ENCODE measurements at places on chromosomes 16 and 17. TPM values are rescaled to one million over a fixed set of nuclear protein-coding genes. Genes with fewer than 3 reads are reported as not detected.
A peak's percentile ranks its signal among the peaks of the same experiment; 100 is the strongest.

DNA sequence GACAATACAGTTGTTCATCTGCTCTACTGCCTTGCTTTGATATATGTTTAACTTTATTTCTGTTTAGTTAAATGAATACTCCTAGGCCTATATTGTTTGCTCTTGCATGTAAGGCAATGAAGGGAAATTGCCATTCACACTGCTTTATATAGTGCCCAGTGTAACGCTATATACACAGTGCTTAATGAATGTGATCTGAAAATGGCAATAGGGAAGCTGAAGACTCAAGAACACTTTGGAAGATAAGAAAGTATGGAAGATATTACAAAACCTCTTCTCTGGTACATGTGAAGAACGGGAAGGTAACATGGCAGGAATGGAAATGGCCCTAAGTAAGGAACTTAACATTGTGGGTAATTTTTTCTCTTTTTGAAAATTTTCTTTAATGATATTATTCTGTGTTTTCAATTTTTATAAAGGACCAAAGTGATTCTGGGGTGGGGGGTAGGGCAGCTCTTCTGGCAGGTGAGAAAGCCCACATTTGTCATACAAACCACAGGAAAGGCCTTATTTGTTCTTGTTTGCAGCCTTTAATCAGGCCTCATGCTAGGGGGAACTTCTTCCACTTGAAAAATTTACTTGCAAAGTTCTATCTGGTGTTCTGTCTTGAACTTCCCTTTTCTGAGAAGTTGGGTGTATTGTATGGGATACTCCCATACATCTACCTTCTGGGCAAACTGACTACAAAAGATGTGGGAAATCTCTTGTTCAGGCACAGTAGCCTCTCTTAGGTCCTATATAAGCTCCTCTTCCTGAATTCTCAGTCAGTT, 100.8 kb upstream of the CORO6 start:
- no peak for DNase-seq

DNA sequence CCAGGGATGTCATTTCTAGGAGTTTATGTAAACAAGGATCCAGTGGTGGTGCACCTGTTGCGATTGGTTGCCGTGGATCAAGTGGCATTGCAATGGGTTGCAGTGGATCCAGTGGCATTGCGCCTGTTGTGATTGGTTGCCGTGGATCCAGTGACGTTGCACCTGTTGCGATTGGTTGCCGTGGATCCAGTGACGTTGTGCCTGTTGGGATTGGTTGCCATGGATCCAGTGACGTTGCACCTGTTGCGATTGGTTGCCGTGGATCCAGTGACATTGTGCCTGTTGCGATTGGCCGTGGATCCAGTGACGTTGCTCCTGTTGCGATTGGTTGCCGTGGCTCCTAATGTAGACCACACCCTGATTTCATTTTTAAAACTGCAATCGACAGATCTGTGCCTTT, 56.2 kb upstream of the CRISPLD2 start:
- no peak for DNase-seq

GRCh38 chr16:4679156-4679849, 14.1 kb upstream of the NUDT16L1 start:
- DNase-seq: peak; percentile 57

- no peak for DNase-seq
Observed at GRCh38 chr17:49928837-49929475, 40.0 kb upstream of the DLX4 start.

DNA sequence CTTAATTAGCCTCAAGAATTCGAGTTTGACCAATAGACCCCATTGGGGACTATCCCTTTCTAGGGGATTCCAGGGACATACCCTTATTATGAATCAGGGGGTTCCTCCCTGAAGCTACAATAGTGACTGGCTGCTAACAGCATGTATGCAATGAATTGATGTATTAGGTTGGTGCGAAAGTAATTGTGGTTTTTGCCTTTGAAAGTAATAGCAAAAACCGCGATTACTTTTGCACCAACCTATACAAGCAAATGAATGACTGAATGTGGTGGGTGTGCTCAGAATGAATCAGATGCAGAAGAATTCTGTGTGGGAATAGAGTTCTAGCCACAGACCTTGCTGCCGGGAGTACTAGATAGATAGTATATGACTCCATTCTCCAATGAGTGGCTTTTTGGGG, 76.7 kb downstream of the HLF start:
- no peak for DNase-seq

- peak; percentile 40 for DNase-seq
Observed at GRCh38 chr16:920717-921116, 50.1 kb downstream of the LMF1 start.

TNFRSF17 gene
- not detected for total RNA-seq

CCL18 gene
- 16.0 TPM for total RNA-seq

MTSS2 gene
- total RNA-seq: 50.7 TPM

Data from left cardiac atrium (tissue), 4 donors.